ENCODE measurements at places on chromosomes 1 and 21.

GRCh38 chr1:27643600-27644368 lies 8.8 kb upstream of the FGR start:
- ATAC-seq = peak; percentile 93

DNA sequence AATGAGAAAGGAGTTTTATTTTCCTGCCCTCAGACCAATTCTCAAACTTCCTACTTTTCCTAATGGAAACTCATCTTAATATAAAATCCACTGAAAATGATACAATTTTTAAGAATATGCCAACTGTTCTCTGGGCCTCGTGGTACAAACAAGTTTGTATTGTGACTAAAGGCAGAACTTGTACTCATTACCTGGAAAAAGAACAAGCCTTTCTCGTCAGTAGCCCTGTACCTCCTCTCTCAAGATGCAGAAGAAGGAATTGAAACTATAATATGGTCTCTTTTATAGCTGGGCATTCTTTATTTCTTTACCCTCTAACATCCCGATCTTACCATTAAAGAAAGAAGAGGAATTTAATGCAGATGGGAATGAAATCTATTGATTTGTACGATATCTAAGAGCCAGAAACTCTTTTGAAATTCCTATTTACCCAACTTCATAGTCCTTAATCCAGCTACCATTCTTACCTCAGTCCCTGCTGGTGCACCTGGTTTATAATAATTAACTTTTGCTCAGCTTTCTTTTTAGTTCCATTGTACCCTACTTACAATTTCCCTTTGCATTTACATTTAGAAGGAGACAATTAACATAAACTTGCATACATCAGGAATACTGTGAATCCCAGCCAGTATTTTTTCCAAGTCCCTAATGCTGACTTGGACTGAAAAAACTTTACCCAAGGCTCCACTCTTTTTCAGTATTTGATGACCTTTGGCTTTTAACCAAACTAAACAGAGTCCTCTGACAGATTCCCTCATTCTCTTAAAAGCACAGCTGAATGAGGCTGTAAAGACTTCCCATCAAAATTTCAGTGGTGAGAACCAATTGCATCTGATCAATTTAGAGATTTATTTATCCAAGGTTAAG lies 1162.4 kb downstream of the BRINP3 start:
- ATAC-seq = no peak

DNA sequence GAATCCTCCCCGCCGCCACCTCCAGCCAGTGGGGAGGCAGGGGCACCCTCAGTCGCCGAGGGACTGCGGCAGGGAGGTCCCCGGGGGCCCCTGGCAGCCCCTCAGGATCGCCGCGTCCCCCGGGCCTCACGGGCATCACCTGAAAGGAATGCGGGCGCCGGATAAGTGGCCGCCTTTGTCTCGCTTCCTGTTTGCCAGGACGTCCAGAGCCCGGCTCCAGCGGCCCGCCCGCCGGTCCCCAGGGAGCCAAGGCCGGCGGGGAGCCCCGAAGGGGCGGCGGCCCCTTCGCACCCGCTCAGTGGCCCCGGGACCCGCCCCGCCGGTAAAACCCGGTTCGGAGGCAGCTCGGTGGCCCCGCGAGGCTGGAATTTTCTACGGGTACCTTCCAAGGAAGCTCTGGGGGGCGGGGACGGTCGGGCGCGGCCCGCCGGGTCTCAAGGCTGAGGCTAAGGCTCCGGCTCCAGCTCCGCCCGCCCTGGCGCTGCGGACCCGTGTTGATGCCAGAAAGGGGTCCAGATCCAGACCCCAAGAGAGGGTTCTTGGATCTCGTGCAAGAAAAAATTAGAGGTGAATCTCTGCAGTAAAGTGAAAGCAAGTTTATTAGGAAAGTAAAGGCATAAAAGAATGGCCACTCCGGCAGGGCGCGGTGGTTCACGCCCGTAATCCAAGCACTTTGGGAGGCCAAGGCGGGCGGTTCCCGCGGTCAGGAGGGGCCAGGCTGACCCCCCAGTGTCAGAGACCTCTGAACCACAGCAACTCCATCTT lies 12.6 kb downstream of the TINAGL1 start:
- no peak for ATAC-seq

DNA sequence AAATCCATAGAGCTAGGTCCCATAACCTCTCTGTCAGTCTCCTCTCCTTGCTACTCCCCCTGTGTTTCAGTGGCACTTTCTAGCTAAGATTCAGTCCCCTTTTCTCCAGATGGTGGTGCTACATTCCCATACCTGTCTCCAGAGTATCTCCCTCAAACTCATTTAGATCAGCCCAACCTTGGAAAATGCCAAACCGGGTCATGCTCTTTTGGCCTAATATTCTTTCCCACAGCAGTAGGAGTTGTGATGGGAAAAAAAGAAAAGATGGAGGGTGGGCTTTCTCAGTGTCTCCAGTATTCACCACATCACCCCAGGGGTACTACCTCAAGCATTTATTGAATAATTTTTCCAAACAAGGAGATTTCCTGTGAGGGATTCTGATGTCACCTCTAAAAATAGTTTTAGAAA lies 3.2 kb upstream of the RXFP4 start:
- peak; percentile 7 for ATAC-seq

- ATAC-seq = no peak
These were observed 2.8 kb upstream of the SLC2A1 start for GRCh38 chr1:42961312-42962091.

- no peak for ATAC-seq
These were observed 50.2 kb upstream of the TNR start for GRCh38 chr1:175793617-175794016.

DNA sequence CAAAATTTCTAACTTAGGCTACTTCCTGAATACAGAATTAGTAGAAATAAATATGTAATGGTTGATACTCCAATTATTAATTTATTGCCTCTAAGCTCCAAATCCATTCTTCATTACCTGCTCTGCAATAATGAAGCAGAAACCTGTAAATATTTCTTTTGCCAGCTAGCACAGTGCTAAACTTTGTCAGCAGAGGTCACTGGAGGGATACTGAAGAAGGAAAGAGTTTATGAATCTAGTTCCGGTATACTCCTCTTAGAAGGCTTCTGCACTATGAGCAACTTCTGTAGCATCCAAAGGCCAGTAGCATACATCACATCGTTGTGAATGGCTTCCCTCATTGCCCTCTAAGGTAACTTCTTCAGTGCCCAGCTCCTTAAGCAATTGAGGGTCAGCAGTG lies 81.0 kb upstream of the LHX8 start:
- ATAC-seq = no peak
